H9 (cell line): ENCODE measurements at places on chromosomes 3 and 15. TPM values are rescaled to one million over a fixed set of nuclear protein-coding genes. Genes with fewer than 3 reads are reported as not detected.

GRCh38 chr3:37492977-37493471 lies 318.6 kb upstream of the LRRFIP2 start:
- no peak for DNase-seq

DNA sequence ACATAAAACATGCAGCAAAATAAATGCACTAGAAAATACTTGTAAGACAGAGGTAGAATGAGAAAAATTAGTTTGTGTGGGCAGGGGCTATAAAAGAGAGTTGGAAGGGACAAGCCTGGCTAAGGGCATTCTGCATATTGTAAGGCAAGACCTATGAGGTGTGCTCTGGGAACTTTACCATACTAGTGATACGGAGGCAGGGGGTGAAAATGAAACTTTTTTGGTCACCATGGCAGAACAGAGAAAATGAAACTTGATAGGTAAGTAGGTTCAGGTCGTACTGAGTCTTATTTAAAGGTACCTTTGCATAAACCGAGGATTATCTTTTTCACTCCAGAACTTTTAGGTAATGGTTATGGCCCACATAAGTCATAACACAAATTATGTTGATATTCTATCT lies 74.7 kb upstream of the ACKR4 start:
- no peak for DNase-seq

- no peak for DNase-seq
These were observed 9.2 kb downstream of the LAMP3 start for GRCh38 chr3:183153210-183153950.

- DNase-seq, result no peak
These were observed 37.6 kb downstream of the TRA2B start for GRCh38 chr3:185900228-185900627.

- no peak for DNase-seq
These were observed 23.9 kb downstream of the ILDR1 start for GRCh38 chr3:121998030-121998580.

GRCh38 chr3:47857151-47857550 lies 54.2 kb downstream of the DHX30 start:
- no peak for DNase-seq

DNA sequence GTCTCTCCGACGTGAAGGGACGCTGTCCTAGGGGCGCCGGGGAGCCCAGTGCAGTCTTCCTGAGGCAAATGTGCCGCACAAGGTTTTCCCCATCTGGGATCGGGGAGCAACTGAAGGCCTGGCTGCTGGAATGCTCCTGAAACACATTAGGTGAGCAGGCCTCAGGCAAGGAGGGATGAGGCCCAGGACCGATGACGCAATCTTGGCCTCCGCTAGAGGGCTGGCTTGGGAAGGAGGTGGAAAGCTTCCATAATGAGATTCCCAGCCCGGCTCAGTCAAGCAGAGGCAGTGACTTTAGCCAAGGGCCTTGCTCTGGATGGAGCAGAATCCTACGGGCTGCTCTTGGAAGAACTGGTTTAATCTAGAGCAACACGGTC lies 50.8 kb downstream of the CPN2 start:
- peak; percentile 91 for DNase-seq

DNA sequence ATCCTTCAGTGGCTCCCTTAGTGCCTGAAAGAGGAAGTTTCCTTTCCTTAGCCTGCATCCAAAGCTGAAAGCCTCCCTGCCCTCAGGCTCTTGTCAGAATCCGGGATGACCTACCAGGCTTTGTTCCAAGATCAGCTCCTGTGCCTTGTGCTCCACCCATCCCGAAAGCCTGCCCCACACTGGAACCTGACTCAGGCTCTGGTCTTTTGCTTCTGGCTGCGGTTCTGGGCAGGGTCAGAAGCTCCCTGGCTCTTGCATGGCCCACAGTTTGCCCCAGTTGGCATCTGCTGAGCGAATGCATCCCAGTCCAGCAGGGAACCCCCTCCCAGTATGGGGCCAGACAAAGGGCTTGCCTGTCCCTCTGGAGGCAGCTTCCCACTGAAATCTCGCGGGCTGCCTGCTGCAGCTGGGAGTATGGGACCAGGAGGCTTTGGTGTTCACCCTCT lies 25.9 kb upstream of the KIF23 start:
- no peak for DNase-seq

EMC7 gene
- 55.6 and 61.5 TPM in 2 replicates for total RNA-seq

FAM174B gene
- 38.0 and 38.5 TPM in 2 replicates for total RNA-seq
